CD4-positive, alpha-beta T cell treated with Interleukin-15 for 4 hours (primary cell): ENCODE measurements at places on chromosomes 7 and 10.

DNA sequence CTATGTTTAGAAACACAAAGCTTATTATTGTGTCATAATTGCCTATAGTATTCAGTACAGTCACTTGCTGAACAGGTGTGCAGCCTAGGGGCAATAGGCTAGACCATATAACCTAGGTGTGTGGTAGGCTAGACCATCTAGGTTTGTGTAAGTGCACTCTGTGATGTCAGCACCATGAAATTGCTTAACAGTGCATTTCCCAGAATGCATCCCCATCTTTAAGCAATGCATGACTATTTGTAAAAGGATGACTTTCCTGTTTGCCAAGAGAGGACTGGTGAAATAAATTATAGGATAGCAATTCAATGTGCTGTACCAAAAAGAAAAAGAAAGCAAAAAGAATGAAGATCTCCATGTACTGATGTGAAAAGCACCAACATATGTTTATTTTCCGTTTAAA lies 288.7 kb upstream of the AUTS2 start:
- no peak for DNase-seq

DNA sequence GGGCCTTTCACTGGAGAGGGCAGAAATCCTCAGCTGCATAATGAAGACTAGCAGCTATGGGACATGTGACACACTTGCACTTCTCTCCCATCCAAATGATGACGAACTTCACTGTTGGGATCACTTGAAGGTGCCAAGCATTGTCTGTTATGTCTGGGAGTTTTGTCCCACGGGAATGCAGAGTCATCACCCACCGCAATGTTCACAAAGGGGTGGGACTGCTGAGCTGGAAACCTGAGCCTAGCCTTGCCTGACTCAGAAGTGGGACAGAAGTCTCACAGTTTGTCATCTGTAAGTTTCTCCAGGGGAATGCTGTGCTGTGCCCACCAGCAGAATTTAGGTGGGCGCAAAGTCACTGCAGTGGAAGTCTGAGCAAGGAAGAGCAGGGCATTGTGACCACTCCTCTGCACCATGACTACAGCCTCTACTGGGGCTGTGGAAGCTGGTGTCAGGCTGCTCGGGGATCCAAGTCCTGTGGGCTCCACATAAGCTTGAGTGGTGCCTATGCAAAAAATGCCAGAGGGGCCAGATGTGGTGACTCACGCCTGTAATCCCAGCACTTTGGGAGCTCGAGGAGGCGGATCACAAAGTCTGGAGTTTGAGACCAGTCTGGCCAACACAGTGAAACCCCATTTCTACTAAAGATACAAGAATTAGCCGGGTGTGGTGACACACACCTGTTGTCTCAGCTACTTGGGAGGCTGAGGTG lies 472.0 kb upstream of the CNTNAP2 start:
- DNase-seq = no peak

GRCh38 chr10:110616493-110617033 lies 27.6 kb upstream of the RBM20 start:
- no peak for DNase-seq

- DNase-seq = no peak
Measured at GRCh38 chr7:28625432-28625831, 213.1 kb downstream of the CREB5 start.

DNA sequence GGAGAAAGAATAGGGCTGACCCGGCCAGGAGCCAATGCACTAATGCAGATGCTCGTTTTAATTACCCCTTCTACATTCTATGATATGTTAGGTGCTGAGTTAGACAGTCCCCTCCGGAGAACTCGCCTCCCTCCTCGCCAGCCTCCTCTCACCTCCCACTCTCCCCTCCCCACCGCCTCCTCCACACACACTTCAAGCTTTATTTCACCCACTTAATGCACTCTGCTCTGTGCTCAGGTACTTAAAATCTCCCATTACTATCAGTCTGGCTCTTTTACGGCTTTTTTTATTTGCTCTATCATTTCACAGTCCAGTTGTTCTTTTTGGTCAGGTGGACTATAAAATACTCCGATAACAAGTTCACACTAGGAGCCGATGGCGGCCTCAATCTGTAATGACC lies 231.6 kb downstream of the TEX36 start:
- no peak for DNase-seq

DNA sequence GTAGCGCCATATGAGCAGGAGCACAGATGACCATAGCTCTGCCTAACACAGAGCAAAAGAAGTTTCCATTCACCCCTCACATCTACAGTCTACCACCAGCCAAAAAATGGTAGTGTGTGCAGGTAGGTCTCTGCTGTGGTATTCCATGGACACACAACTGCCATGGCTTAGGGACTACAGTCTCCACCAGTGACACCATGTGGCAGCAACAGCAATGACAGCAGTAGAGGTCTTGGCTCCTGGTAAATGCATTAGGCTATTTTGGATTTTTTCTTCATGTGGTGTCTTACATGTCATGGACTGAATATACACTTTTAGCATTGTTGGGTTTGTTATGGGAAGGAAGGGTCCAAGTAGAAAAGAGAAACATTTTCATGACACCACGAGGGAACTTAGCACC lies 70.1 kb upstream of the CABCOCO1 start:
- DNase-seq = no peak

- DNase-seq = peak; percentile 56
Measured at GRCh38 chr10:71725998-71726579, 6.5 kb upstream of the C10orf105 start.

- no peak for DNase-seq
Measured at GRCh38 chr10:73076360-73077183, 20.1 kb downstream of the P4HA1 start.

- DNase-seq = no peak
Measured at GRCh38 chr7:33075818-33076518, 13.4 kb upstream of the NT5C3A start.

DNA sequence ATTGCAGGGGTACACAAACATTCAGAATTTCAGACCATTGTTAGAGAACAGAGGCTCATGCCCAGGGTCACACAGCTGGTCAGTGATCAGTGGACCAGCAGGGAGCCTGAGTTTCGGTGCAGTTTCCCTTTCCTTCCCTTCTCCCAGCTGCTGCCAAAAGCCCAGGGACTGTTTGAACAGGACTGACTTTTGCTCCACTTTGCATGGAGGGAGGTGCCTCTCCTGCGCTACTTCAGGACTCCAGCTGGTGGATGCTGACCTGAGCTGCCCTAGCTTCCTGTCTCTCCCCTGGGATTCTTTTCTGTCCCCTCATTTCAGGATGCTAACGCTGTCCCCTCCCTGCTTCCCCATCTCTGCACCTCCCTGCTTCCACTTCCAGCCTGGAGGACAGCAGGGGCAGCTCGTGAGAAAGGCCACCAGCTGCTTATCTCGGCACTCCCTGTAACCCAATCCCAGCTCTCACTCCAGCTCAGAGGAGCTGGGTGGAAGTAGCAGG lies 14.5 kb downstream of the SH2D4B start:
- no peak for DNase-seq

DNA sequence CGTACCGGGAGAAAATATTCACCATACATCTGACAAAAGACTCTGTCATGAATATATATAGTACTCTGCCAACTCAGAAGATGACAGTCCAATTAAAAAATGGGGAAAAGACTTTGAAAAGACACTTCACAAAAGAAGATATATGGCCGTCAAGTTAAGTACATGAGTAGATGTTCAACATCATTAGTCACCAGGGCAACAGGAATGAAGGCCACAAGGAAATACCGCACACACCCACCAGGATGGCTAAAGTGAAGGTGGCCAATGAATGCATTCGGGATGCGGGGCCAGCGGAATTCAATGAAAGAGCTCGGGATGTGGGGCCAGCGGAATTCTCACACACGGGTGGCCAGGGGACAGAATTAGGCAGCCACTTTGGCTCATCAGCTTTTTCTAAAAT lies 42.2 kb downstream of the MAD1L1 start:
- DNase-seq = no peak

GRCh38 chr10:5574642-5575131 lies 49.9 kb downstream of the CALML3 start:
- DNase-seq = no peak

GRCh38 chr10:25912866-25913265 lies 21.2 kb upstream of the MYO3A start:
- no peak for DNase-seq

DNA sequence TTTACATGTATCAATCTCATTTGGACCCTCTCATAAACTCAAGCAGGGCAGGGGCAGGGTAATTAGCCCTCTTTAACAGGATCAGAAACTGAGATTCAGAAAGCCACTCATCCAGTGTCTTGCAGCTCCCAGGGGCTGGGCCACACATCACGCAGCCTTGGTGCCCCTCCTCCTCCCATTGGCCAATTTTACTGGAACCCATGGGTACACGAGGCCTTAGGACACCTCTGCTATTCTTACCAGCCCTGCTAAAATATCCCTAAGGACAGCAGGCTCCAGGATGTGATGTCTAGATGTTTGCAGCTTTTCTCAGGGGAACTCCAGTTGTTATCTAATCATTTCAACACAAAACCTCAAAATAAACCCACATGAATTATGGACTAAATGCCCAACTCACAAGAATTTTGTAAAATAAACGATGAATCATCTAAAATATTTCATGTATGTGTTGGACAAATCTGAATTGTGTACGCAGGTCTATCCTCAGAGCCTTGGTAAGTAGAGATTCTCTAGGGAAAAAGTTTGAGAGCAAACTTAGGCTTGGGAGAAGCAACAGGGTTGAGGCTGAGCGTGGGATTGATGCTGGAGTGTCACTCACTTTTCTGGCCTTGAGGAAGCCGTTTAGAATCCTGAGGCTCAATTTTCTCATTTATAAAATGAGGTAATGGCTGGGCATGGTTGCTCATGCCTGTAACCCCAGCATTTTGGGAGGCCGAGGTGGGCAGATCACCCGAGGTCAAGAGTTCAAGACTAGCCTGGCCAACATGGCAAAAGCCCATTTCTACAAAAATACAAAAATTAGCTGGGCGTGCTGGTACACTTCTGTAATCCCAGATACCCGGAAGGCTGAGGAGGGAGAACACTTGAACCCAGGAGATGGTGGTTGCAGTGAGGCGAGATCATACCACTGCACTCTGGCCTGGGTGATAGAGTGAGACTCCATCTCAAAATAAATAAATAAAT lies 69.7 kb upstream of the TNS3 start:
- DNase-seq = no peak

- no peak for DNase-seq
Measured at GRCh38 chr10:102413806-102414561, 4.6 kb downstream of the PSD start.

GRCh38 chr7:99111591-99111990 lies 32.3 kb downstream of the SMURF1 start:
- no peak for DNase-seq

DNA sequence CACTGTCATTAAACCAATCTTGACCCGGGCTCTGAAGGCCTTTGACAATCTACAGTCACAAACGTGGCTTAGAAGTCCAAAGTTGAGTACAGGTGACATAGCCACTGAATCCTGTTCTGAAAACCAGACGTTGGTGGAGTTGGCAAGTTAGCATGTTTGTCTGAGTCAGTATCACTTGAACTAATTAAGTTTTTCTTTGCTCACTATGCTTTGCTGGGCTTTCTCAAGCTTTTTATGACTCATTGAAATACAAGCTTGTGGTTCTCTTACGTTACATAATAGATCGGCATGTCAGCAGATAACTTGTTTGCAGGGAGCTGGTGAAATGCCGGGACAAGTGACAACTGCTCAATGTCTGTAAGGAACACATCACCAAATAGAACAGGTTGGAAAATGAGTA lies 53.8 kb downstream of the ARL5B start:
- no peak for DNase-seq

GRCh38 chr7:155951554-155952158 lies 139.4 kb upstream of the SHH start:
- DNase-seq = no peak

DNA sequence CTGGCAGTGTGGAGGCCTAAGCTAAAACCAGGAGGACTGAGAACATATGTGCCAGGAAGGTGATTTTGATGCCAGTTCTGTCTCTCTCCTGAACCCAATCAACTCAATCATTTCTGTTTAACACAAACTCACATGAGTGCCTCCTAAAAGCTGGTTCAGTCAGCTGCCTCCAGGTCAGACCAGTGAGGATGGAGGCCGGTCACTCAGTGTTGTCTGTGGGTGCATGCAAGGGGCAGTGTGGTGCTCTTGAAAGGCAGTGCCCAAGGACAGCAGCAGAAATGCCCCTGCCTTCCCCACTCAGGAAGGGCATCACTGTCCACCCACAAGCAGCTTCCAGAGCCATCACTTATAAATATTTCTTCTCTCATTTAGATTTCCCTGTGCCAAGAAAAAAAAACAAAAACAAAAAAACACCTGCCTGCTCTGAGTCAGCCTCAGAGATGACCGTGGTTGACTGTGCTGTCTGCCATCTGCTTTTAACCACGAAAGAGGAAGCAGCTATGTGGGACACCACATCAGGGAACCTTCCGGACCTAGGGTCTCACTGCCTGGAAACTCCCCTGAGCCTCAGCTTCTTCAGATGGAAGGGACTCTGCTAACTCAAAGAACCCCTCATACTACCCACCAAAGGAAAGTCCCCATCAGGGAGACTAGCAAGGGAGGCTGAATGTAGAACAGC lies 39.1 kb downstream of the VOPP1 start:
- peak; percentile 86 for DNase-seq

- DNase-seq = no peak
Measured at GRCh38 chr10:131746241-131746711, 154.5 kb upstream of the PPP2R2D start.

GRCh38 chr10:128642502-128642901 lies 516.3 kb upstream of the MKI67 start:
- no peak for DNase-seq

DNA sequence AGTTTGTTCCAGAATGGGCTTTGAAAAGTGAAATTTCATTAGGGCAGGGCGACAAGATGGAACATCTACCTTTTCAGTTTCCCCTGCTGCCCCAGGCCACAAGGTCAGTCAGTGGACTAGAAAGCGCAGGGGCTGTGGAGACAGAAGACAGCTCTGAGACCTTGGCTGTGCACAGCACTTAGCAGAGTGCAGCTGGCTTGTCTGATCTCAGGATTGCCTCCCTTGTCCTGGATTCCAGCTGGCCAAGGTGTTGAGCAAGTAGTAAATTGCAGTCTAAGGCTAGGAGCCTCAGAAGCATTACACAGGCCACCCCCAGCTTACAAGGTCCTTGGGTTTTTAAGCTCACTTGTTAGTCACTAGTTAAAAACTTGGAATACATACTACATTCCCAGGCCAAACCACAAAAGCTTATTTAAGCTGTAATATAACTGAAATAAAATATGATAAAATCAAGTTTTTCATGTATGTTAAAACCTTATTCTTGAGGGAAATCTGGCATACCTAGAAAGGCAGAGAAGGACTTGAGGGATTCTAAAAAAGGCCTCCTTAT lies 67.3 kb upstream of the NPY start:
- DNase-seq = no peak

GRCh38 chr10:22468570-22469320 lies 123.4 kb downstream of the SPAG6 start:
- no peak for DNase-seq

DNA sequence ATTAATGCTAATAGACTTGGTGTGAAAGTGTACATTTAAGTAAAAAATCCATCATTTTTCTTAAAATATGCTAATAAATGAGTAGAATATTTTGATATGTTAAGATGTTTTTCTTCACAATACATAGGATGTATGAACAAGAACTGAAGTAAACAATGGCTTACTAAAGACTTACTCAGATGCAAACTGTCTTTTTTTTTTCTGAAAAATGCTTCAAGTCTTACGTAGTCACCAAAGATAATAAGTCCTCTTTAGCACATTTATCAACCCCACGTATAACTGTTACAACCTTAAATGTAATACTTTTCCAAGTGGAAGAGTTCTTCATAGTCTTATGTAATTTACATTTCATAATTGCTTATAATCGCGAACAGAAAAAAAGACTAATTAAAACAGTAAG lies 54.8 kb downstream of the MDFIC start:
- DNase-seq = no peak
